Activated T-cell treated with anti-CD3 and anti-CD28 coated beads for 1 hour (primary cell): ENCODE measurements at places on chromosomes 16 and 17.

- no peak for DNase-seq
Observed at GRCh38 chr17:77391668-77392375, 251.1 kb downstream of the SEC14L1 start.

DNA sequence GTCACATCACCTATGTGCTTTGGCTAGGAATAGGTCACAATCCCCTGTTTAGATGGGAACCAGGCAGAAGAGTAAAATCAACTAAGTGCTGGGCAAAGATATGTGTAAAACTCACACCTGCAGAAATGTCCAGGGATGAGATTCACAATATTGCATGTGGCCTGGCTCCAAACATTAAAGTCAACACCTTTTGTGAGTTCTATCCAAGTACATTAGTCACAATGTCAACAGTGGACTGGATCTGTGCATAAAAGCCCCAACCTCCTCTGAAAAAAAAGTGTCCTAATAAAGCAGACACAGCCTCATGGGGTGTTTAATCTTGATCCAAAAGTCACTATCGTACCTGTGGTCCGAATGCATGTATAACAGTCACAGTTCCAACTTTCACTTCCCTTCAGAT is 1990.3 kb downstream of the TP53TG3F start:
- no peak for DNase-seq

GRCh38 chr17:56231693-56232092 is 78.4 kb downstream of the ANKFN1 start:
- no peak for DNase-seq

DNA sequence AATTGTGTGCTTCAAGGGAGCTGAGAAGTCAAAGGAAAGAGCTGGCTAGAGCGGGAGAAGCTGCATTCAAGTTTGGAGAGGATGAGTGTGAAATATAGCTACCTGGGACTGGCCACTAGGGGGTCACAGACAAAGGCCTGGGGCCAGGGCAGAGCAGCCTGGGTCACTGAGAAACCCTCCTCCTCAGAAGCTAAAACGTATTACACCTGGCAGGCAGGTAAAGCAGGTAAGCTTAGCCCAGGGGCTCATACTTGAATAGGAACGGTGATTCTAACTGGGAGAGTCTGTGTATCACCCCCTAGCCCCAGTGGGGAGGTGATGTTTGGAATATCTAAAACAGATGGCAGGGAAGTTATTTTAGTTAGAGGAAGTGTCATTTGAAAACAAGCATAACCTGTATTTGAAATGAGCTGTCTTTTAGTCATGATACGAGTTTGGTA is 6.8 kb downstream of the KRT37 start:
- DNase-seq: no peak

- no peak for DNase-seq
Observed at GRCh38 chr17:77844681-77845080, 113.8 kb upstream of the TNRC6C start.

DNA sequence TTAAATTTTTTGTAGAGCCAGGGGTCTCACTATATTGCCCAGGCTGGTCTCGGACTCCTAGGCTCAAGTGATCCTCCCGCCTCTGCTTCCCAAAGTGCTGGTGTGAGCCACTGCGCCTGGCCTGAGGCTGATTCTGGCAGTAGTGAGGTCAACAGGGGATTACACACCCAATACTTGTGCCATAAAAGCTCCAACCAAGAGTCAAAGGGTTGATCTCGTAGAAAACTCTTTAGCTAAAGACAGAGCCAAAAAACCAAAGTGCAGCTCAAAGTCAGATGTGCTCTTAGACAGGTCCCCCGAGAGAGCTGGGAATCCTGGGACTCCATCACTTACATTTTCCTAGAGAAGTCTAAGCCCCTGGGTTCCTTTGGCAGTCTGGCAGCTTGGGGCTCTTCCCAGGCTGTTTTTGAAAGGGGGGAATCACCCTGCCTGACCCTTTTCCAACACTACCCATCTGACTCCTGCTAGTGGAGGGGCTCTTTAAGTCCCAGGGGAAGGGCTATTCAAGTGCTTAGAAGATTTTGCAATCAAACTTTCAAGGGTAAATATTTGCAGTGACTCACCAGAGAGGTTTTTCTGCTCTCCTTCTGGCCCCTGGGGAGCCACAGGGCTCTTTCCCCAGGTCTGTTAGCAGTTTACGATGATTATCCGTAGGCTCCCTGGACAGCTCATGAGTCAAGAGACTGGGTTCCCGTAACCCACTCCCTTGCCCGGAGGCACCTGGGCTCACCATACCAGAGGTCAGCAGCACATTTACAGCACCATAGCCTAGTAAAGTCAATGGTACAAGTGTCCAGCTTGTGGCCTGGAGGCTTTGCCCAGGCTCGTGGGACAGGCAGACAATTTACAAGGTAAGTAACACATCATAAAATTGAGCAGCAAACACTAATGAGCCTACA is 408.7 kb downstream of the SLC39A11 start:
- no peak for DNase-seq

GRCh38 chr17:58913552-58913951 is 157.9 kb downstream of the PPM1E start:
- no peak for DNase-seq

- DNase-seq: peak; percentile 40
Observed at GRCh38 chr16:86519649-86520316, 9.5 kb downstream of the FOXF1 start.

DNA sequence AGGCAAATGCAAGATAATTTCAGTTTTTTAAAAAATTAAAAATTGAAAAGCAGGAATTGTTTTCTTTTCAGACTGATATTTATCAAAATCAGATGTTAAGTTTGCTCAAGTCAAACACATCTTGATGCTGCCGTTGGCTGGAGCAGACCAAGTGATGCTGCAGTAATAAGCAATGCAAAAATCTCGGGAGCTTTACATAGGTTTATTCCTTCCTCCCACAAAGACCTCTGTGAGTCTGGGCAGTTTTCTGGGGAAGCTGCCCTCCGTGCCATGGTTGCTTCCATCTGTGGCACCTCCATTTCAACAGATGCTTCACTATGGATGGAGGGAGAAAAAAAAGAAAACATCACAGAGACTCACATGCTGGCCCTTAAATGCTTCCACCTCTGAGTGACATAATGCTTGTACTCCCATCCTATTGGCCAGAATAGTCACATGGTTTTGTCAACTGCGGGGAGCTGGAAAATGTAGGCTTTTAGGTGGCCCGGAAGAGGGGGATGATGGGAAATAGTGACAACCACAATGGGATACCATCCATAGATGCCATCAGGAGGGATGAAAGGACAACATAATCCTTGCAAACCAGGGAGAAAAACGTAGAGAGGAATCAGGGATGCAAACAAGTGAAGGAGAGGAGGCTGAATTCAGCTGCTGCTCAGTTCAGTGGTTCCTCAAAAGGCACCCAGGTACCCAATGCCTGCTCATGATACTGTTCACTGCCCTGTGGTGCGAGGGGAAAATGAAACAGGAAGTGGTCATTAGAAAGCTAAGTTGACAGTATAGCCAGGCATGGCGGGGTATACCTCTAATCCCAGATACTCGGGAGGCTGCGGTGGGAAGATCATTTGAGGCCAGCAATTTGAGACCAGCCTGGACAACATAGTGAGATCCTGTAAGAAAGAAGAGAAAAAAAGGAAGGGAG is 13.5 kb upstream of the ERCC4 start:
- no peak for DNase-seq

GRCh38 chr17:14784997-14785696 is 480.0 kb downstream of the PMP22 start:
- DNase-seq: peak; percentile 11

GRCh38 chr17:44197980-44198720 is 1.5 kb downstream of the ATXN7L3 start:
- no peak for DNase-seq

DNA sequence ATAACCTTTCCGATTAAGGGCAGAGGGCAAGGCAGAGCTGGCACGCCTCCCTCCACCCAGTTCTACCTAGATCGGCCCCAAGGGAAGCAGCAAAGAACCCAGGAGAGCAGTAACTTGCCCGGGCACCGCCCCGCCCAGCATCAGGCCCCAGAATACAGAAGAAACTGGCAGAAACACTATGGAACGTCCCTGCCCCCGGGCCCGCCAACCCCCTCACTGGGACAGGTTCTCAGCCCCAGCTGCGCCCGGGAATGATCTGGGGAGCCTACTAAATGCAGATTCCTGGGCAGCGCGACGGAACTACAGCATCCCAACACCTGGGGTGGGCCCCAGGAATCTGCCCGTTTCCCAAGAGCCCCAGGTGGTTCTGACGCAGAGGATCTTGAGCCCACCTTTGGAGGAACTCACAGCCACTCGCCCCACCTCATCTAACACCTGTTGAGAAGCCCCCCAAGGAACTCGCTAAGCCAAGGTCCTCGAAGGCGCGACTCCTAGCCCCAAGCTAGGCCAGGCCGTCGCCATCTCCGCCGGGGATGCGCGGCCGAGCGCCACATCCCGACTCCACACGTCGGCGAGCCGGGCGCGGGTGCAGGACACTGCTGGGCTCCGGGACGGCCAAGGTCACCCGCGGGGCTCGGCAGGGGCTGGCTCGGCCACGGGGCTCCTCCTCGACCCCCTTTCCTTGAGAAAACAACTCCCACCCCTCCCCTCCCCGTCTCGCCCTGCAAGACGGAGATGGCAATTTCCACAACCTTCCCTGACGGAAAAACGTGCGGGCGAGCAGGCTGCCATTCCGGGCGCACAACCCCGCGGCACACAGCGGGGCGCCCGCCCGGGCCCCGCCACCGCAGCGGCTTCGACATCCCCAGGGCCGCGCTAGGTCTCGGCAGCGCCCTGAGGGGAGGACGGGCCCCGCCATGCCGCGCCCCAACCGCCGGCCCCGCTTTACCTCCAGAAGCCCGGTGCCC is 913 bp downstream of the CDIP1 start:
- no peak for DNase-seq

DNA sequence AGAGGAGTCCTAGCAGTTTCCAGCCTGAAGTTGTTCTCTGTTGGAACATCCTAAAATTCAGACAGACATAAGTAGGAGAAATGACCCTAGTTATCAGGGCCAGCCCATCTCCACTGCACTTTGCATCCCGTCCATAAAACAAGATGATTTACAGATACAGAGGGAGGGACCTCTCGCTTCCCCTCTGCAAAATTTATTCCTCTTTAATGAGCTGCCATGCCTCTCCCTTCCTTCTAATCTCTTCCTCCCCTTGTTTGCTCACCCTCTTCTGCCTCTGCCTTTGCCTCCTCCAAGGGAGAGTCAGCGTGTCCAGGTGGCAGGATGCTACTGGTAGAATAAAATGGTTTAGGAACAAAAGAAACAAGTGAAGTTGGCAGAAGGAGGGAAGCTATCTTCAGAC is 351.3 kb downstream of the SOX9 start:
- no peak for DNase-seq

GRCh38 chr16:84020353-84020752 is 22.2 kb downstream of the SLC38A8 start:
- no peak for DNase-seq

DNA sequence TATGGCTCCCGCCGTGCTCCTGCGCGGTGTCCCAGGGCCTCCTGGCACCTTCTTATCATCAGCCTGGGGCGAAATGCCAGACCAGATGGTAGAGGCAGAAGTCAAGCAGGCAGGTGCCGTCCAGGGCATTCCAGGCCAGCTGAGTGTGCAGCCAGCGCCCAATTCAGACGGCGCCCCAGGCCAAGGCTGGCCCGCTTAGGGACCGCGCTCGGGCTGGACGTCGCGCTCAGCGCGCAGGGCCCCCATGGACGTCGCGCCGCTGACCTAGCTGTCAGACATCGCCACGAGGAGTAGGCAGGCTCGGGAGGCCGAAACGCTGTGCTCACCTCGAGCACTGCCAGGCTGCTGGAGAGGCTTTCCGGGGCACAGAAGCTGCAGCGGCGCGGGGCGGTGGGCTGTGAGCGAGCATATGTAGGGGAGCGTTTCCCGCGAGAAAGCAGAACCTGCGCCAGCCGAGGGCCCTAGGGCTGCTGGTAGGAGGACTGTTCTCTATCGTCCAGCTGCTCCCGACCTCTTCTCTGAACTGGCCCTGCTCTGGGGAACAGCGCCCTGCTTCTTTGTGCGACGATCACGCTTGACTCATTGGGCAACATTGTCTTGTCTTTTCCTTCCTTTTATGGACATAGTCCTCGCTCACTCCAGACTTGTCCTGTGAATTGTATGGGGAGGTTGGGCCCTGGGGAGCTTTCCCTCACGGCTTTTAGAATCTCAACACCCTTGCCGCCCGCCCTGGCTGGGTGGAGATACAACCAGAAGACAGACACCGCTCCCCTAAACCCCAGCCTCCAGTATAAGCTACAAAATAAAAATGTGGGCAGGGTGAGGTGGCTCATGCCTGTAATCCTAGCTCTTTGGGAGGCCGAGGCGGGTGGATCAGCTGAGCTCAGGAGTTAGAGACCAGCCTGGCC is 8.4 kb upstream of the CA4 start:
- no peak for DNase-seq

- DNase-seq: no peak
Observed at GRCh38 chr17:67272312-67273047, 27.5 kb upstream of the HELZ start.

DNA sequence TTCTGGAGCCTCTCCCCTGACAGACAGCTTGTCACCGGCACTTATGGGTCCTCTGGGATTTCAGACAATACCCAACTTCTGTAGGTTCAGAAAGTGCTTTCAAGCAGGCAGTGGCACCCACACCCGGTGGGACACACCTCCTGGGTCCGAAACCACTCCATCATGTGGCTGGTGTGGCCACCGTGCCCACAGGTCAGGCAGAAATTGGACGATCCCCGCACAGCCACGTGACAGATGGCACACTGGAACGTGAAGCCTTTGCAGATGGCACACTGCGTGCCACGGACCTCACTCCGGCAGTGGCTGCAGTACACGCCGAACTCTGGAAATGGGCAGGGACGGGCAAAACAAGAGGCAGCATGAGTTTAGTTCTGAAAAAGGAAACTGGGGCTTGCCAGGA is 99.5 kb upstream of the FA2H start:
- no peak for DNase-seq

GRCh38 chr17:39194985-39195524 is 2.4 kb downstream of the CACNB1 start:
- DNase-seq: no peak

- no peak for DNase-seq
Observed at GRCh38 chr17:8417806-8418205, 17.9 kb upstream of the NDEL1 start.

- no peak for DNase-seq
Observed at GRCh38 chr16:65312795-65313194, 190.9 kb upstream of the CDH11 start.

GRCh38 chr17:836151-836550 is 54.0 kb downstream of the MRM3 start:
- no peak for DNase-seq
